ENCODE measurements at places on chromosomes 7 and 10. TPM values are rescaled to one million over a fixed set of nuclear protein-coding genes. Genes with fewer than 3 reads are reported as not detected.

The CFAP43 gene
- total RNA-seq = under 0.01 TPM

The ARMC3 gene
- not detected for total RNA-seq

The DLX5 gene
- total RNA-seq = not detected

The DOCK1 gene
- 21.0 TPM for total RNA-seq

The ASB4 gene
- total RNA-seq = not detected

The KIAA1549 gene
- total RNA-seq = 1.0 TPM

The ERVW-1 gene
- not detected for total RNA-seq

The TRIL gene
- total RNA-seq = 0.84 TPM

The ANKRD61 gene
- not detected for total RNA-seq

The CPA2 gene
- not detected for total RNA-seq

The KCP gene
- total RNA-seq = 0.17 TPM

The SPDYE6 gene
- total RNA-seq = not detected

The ACSM6 gene
- not detected for total RNA-seq

The MOGAT3 gene
- not detected for total RNA-seq

The XPNPEP1 gene
- total RNA-seq = 71.9 TPM

The PLXDC2 gene
- total RNA-seq = 4.9 TPM

The GDF10 gene
- total RNA-seq = not detected

The TPK1 gene
- 2.7 TPM for total RNA-seq

The DPCD gene
- total RNA-seq = 53.5 TPM

The GATA3 gene
- total RNA-seq = not detected

The AKR1C8 gene
- total RNA-seq = not detected

The FAM241B gene
- total RNA-seq = 0.45 TPM

The ITGB8 gene
- 3.3 TPM for total RNA-seq

The RPEL1 gene
- total RNA-seq = not detected

The BTAF1 gene
- total RNA-seq = 16.3 TPM

The PLPP4 gene
- total RNA-seq = not detected

The CFAP58 gene
- 0.17 TPM for total RNA-seq

The LAMB1 gene
- 103 TPM for total RNA-seq

The ZNHIT1 gene
- total RNA-seq = 130 TPM

The SSC4D gene
- total RNA-seq = 0.67 TPM

The PON1 gene
- not detected for total RNA-seq

The RASSF4 gene
- 6.1 TPM for total RNA-seq
